Central memory CD4-positive, alpha-beta T cell (primary cell): ENCODE measurements at places on chromosomes 7 and 10.

- no peak for DNase-seq
These were observed 131.8 kb downstream of the SEMA3E start for GRCh38 chr7:83517035-83517700.

DNA sequence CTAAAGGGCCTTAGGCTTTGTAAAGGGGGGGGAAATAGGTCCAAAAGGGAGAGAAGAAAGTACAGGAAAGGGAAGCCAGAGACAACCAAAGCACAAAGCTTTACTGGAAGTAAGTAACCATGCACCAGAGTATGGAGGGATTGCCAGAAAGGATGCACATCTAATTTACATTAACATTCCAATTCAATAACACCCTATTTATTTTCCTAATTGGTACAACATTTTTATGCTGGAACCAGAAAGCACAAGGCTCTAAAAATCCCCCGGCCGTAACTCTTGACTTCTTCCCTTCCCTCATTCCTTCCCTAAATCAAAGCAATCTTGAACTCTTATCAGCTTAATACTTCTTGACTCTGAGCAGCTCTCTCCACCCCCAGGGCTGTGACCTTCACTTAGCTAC, 400.0 kb upstream of the CELF2 start:
- DNase-seq: no peak

- no peak for DNase-seq
These were observed 269.9 kb upstream of the FERD3L start for GRCh38 chr7:19415123-19415522.

GRCh38 chr10:104540181-104540580, 100.9 kb upstream of the SORCS3 start:
- no peak for DNase-seq

DNA sequence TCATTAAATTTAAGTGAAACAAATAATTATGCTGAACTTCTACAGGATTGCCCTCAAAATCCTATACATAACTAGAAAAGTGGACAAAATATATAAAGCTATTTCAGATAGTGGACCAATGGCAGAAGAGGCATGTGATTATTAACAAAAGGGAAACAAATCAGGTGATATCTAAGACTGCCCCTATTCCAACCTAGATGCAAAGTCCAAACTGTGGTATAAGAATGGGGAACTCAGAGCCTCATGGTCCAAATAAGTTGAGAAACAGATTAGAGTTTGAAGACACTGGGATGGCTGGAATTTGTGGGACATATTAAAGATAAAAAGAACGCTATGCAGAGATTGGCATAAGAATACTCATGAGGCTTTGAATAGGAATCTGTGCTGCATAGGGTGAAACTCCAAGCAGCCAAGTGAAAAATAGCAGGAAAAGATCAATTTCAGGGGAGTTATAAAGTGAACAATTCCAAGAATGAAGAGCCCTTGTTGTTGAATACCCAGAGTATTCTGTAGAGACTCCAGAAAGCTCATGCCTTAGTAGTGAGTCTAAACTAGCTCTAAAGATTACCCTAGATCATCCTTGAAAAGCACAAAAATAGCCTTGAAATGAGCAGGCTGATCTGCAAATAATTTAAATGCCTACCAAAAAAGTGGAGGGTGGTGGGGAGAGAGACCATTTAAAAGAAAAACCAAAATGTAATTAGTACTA, 152.4 kb downstream of the IMMP2L start:
- no peak for DNase-seq

- DNase-seq: no peak
These were observed 48.3 kb upstream of the TMEM236 start for GRCh38 chr10:17703706-17704105.

DNA sequence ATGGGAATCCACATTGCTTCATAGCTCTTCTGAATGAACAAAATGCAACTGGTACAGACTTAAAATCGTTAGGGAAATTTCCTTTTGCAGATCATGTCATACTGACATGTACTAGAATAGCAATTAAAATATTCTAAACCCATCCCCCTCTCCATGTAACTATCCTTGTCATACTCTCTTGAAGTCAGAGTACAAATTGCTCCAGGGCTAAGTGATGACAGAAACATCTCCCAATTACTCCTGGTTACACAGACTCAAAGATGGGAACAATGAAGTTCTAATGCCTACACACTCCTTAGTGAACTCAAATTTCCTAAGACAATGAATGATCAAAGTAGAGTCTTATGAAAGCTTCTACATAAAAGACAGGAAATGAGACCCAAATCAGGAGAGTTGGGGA, 87.2 kb downstream of the PDE1C start:
- no peak for DNase-seq

GRCh38 chr10:86001521-86001920, 365.1 kb downstream of the GRID1 start:
- no peak for DNase-seq

- no peak for DNase-seq
These were observed 171.9 kb downstream of the FGFR2 start for GRCh38 chr10:121426307-121426706.
